ENCODE measurements at places on chromosomes 13 and 19.

- DNase-seq = no peak
Measured at GRCh38 chr19:33624586-33624985, 2.8 kb downstream of the CHST8 start.

- DNase-seq = no peak
Measured at GRCh38 chr13:94249512-94249911, 230.0 kb downstream of the DCT start.

GRCh38 chr19:45637890-45638667 lies 1.1 kb downstream of the EML2 start:
- no peak for DNase-seq

DNA sequence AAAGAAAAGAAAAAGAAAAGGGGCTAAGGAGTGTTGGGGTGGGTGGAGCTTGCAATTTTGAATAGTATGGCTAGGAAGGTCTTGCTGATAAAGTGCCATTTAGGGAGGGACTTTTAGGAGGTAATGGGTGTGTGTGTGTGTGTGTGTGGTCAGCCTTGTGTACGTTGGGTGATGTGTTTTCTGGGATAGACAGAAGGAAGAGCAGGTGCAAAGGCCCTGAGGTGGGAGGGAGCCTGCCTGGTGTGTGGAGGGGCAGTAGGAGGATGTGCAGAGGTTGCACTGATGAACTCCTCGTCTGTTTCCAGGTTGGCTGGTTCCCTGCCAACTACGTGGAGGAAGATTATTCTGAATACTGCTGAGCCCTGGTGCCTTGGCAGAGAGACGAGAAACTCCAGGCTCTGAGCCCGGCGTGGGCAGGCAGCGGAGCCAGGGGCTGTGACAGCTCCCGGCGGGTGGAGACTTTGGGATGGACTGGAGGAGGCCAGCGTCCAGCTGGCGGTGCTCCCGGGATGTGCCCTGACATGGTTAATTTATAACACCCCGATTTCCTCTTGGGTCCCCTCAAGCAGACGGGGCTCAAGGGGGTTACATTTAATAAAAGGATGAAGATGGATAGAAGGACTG lies 30.5 kb upstream of the ADGRE1 start:
- DNase-seq = no peak

GRCh38 chr19:8233370-8233769 lies 24.2 kb downstream of the CERS4 start:
- DNase-seq = no peak

DNA sequence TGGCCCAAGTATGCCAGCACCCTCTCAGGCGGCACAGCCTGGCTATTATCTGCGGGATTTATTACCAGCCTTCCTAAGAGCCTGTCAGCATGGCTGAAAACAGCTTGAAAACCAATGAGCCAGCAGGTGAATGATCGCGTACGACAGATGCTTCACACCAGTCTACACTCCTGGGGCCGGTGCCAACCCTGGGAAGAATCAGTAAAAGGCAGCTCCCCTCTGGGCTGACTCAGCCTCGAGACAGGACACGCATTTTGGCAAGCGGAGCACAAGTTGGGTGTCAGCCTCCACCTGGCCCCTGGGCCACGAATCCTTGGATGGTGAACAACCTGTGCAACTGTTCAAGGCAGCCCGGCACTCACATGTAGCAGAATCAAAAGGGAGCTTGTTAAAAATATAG lies 15.6 kb downstream of the EMP3 start:
- no peak for DNase-seq

- DNase-seq = no peak
Measured at GRCh38 chr13:51130348-51130747, 19.3 kb upstream of the C13orf42 start.

DNA sequence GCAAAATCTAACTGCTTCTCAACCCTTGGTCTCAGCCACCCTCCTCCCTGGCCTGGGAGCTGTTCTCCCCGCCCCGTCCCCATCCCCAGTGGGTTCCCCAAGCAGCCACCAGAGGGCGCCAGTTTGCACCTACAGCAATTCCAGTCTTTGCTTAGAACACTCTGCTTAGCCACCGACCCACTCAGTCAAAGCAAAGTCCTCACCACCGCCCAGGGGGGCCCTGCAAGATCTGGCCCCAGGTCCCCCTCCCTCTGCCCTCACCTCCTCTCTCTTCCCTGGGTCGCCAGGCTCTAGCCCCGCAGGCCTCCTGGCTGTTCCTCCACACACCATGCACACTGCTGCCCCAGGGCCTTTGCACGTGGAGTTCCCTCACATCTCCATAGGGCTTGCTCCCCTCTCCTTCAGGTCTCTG lies 12.4 kb downstream of the TMEM143 start:
- peak; percentile 81 for DNase-seq
